ENCODE measurements at places on chromosomes 4 and X. TPM values are rescaled to one million over a fixed set of nuclear protein-coding genes. Genes with fewer than 3 reads are reported as not detected.
A peak's percentile ranks its signal among the peaks of the same experiment; 100 is the strongest.

Gene MAGEB5
- total RNA-seq = not detected

Gene CORIN
- under 0.01 TPM for total RNA-seq

Gene VEGFC
- total RNA-seq = not detected

Gene HMGN5
- total RNA-seq = 0.54 TPM

Gene SGCB
- 0.54 TPM for total RNA-seq

Gene PGK1
- total RNA-seq = 110 TPM

Gene RAB9B
- 1.9 TPM for total RNA-seq

Gene G3BP2
- total RNA-seq = 49.0 TPM

Gene MAGEA4
- not detected for total RNA-seq

Gene ANXA3
- total RNA-seq = 4.6 TPM

DNA sequence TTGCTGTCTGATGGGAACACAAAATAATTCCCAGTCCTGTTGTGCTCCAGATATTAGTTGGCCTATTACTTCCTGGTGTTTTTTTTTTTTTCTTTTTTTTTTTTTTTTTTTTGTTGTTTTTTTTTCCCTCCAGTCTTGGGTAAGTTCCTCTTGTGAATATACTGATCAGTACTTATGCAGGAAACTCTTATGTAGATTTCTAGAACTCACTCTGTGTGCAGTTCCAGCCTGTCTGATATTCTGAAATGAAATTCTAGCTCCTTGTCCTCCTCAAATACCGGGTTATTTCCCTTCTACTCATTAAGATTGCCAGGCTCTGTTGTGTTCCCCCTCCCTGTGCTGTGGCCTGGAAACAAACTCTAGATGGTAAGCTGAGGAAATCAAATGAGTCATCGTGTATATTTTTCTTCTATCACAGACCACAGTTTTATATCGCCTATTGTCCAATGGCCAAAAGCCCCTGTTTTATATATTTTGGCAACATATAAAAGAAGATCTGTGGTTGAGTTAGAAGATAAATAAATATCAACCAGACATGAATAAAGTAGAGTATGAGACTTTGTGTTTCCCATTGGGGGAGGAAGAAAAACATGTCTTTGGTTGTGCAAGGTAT lies 124.3 kb upstream of the UGT8 start:
- no peak for DNase-seq

- DNase-seq = peak; percentile 3
These were observed 42.9 kb upstream of the INTS6L start for GRCh38 chrX:135477576-135477975.

DNA sequence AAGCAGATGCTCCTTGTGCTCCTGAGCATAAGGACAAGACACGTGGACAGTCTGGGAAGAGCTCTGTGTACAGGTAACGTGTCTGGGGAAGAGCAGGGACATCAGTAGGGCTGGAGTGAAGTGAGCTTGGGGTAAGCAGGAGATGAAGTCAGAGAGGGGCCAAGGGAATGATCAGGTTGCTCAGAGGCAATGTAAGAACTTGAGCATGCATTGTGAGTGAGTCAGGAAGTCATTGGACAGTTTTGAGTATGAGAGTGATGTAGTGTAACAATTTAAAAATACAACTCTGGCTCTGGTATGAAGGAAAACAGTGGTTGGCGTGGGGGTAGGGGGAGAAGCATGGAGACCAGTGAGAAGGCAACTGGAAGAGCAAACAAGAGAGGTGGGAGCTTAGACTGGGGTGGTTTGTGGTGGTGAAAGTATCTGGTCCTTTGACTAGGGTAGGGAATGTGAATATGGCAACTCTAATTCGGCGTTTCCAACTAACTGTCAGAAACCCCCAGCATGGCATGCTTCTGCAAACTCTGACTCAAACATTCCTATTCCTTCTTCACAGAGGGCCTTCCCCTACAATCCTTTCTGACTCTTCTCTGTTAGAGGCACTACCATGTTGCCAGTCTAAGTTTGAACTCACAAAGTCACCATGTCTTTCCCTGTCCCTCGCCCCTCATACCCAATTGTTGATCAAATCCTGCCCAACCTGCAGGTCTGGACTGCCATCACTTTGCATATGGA lies 57.2 kb downstream of the STBD1 start:
- DNase-seq = no peak

GRCh38 chrX:136819031-136819703 lies 38.4 kb upstream of the ARHGEF6 start:
- no peak for DNase-seq

- DNase-seq = peak; percentile 5
These were observed 61.5 kb downstream of the RFC1 start for GRCh38 chr4:39304651-39305050.

GRCh38 chr4:25580633-25581467 lies 74.8 kb upstream of the SLC34A2 start:
- no peak for DNase-seq

DNA sequence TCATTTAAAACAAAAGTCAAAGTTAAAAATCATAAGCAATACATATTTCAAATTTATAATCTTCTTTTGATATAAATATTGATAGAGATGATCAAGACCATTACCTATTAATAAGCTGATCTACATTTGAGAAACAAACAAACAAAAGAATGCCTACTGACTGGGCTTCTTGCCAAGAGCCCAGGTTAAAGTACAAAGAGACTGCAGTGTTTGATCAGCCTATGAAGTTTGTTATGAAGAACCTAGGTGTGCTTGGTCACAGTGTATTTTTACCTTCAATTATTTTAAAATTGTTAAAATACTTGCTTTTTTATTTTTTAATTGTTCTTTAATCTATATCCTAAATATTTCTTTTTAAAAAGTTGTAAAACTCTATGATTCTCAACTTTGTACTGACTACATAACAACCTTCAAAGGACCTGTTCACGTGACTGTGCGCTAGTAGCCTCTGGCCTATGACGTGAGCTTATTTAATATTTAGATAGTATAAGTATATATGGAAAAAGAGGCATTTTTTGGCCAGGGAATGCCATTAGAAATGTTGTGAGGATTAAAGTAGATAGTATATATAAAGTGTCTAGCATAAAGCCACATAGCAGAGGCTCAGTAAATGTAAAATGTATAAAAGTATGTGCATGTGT lies 11.4 kb upstream of the SLC39A8 start:
- no peak for DNase-seq

- no peak for DNase-seq
These were observed 130.5 kb downstream of the DCK start for GRCh38 chr4:71123951-71124350.

- no peak for DNase-seq
These were observed 457.9 kb downstream of the BCOR start for GRCh38 chrX:39639871-39640270.

DNA sequence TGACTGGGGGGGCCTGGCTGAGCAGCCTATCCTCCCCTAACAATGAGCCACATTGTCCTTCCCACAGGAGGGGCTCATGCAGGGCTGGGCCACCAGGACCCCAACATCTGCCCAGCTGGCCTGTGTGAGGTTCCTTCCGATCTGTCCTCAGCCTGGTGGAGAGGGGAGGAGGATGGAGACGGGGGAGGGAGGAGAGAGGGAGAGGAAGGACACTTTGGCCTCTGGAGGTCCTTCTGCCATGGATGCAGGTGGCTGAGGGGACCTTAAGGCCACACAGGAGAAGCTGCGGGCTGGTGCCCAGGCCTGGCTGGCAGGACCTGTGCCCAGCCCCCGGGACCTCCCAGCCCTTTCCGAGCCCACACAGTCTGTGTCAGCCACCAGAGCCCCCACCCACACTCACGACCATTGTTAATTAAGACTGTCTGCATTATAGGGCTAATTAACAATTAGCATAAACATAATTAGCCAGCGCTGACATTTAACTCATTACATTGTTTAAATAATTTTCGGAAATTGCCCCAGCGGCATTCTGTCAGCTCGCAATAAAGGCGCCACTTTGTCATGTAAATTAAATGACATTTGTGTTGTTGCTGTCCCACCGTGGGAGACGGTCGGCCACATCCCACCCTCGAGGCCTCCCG lies 53.0 kb upstream of the NKX1-1 start:
- no peak for DNase-seq

DNA sequence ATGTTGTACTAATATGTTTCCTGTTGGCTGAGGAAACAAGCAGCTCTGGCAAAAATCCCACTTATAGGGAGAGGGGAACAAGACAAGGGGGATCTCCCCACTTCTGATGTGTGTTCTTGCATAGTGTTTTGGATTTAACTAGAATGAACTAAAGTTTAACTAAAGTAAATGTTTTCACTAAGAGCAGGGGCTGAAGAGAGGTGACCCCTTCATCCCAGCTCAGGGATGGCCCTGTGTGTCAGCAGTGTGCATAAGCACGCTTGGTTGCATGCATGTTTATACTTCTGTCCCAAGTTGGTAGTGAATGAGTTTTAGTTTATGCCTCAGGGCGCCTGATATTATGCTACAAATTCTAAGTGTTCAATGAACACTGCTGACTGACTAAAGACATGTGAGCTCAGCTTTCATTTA lies 169.4 kb downstream of the MGST2 start:
- no peak for DNase-seq

DNA sequence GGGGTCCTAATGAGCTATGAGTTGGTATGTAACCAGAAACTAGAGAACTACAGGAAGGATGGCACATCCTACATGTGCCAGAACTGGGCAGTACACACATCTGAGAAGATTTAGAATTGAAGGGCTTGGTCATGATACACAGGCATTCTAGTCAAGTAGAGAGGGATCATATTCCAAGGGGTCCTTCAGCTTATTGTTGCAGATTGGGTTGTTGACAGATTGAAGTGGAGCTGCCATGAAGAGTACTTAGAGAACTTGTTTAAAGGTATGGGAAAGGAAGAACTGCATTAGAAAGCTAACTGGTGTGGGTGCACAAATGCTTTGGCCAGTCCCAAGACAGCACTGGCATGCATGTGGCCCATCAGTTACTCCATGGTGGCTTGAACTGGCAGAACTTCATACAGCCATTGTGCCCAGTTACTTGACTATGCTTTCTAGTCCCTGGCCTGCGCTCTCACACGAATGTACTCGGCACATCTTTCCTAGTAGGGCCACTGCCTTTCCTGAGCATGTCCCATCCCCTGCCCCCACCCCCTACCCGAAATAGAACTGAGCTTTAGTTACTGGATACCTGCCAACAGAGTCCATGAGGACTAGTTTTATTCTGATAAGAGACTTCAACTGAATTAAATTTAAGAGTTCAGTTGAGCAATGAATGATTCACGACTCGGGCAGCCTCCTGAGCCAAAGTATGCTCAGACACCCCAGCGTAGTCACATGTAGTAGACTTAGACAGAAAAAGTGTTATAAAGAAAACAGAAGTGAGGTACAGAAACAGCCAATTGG lies 64.0 kb downstream of the CCNG2 start:
- no peak for DNase-seq

- DNase-seq = no peak
These were observed 8.9 kb downstream of the CD99 start for GRCh38 chrX:2699959-2700358.

DNA sequence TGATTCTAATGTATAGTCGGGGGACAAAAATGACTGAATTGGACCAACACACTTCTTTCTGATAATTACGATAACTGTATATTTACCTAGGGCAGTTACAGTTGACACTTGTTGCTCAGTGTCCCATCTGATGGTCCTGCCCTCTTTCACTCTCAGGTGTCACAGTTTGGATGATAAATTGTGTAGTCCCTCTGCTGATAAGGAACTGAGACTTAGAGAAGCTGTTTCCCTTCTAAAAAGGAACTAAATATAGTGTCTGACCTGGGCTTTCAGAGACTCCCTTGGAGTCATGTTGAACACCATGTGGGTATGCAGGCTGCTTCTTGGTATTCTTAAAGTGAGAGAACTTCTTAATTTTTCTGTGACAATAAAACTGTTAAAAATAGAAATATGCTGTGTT lies 23.7 kb upstream of the PNPLA4 start:
- peak; percentile 1 for DNase-seq
